ENCODE measurements at places on chromosomes 7 and 10.

DNA sequence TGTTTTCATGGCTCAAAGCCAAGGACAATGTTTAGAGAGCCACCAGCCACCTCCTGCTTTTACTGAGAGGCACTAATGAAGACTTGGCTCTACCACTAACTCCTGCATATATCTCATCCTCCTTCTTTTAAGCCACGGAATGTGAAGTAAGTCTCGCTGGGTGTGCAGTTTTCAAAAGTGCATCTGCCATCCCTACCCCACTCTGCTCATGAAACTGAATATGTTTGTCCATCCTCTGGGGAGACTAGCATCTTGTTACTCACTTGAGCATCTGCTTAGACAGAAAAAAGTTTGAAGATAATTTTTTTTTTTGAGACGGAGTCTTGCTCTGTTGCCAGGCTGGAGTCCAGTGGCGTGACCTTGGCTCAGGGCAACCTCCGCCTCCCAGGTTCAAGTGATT, 40.8 kb downstream of the EPDR1 start:
- no peak for DNase-seq

GRCh38 chr10:127832501-127832900, 60.2 kb downstream of the CLRN3 start:
- no peak for DNase-seq

GRCh38 chr10:60024506-60024905, 118.2 kb upstream of the CCDC6 start:
- no peak for DNase-seq

GRCh38 chr7:158727690-158728089, 23.1 kb upstream of the NCAPG2 start:
- DNase-seq: no peak

GRCh38 chr10:89129911-89130310, 77.2 kb downstream of the CH25H start:
- DNase-seq: peak; percentile 91

DNA sequence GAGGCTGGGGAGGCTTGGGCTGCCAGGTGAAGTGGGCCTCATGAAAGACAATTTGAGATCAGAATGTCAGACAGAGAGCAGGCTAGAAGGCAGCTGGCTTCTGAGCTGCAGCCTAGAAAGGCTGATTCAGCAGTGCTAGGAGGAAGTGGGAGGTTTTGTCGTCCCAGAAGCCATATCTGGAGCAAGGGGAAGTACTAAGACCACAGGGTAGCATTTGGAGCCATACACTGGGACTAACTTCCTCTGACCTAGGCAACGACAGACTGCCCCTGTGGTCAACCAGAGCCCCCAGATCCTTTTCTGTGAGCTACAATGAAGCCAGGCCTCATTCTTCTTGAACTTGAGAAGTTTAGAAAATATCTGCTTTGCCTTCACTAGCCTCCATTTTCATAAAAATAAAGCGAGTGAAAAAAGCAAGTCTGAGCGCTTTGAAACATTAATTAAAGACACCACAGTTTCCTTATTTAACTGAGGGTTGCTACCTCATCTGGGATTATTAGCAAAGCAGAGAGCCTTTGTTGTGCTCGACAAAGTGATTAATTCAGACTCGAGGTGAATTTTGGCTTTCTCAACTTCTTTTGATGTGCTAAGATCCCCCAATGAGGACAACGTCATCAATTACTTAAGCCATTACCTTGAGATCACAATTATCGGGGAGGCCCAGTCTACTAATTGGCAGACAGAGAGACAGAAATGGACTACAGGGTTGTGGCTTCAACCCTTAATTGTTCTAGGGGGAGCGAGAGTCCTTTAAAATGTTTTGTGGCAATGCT, 26.6 kb downstream of the TBXAS1 start:
- DNase-seq: no peak

- no peak for DNase-seq
Observed at GRCh38 chr10:114195079-114195478, 15.9 kb downstream of the TDRD1 start.

- DNase-seq: no peak
Observed at GRCh38 chr10:62511656-62512055, 137.5 kb downstream of the ZNF365 start.

GRCh38 chr10:119703903-119704508, 21.8 kb upstream of the INPP5F start:
- no peak for DNase-seq

DNA sequence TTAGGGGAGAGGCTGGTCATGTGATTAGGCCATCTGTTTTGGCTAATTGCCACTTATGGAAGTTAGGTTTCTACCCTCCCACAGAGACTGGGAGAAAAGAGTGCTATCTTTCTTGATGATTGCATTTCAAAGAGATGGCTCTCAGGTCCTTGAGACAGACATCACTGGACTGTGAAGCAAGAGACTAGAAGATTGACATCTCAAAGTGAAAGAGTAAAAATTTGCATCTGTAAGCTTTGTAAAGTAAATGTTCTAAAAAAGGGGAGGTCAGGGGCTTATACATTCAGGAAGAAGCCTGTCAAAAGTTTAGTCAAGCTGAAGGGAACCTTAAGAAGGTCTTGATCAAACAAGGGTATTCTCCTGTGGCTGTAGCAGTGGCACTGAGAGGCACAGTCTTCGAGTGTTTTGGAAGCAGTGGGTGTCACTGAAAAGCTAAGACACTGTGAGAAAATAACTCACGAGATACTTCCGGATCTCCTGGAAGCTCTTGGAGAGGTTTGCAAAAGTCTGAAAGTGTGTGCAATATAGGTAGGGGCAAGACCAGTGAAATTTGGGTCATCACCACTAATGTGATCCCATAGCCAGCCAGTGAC, 342.1 kb downstream of the PHF14 start:
- DNase-seq: no peak

DNA sequence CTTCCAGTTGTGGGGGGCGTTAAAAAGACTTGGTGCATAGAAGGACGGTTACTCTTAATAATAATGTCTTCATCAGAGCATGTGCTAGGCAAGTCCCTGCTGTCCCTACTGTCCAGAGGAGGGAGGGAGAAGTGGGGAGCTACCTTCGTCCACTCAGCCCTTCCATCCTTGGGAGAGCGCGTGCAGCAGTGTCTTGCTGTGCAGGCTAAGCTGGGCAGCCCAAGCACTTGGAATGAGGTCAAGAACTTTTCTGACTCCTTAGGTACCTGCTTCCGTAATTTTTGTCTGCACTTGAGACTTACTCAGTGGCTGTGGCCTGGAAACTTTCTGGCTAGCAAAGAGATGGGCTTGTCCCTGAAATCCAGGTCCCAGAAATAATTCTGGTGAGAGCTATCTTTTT, 265.9 kb upstream of the SORCS1 start:
- no peak for DNase-seq

DNA sequence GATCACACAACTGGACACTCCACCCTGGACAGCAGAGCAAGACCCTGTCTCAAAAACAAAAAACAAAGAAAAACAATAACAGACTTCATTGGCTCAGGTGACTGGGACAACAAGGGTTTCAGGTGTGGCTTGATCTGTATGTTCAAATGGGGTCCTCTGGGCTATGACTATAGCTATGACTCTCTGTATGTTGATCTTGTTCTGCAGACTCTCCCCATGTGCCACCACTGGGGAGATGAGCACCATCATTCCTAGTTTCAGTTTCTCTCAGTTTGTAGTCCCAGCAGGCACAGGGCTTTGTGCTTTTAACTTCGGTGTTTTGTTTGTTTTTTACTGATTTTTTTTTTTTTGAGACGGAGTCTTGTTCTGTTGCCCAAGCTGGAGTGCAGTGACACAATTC, 53.8 kb downstream of the SUFU start:
- DNase-seq: no peak

DNA sequence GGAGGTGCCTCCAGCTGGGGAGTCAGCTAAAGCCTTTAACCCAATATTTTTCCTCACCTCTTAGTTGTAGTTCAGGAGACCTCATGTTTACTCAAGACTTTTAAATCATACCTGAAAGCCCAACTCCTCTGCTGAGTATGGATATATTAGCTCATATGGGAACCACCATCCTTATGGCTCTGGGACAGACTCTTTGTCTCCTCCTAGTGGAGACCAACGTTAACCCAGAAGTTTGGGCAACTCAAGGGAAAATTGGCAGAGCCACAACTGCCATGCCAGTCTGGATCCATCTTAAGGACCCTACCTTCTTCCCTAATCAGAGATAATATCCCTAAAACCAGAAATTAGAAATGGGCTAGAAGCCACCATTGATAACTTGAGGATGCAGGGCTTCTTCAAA, 80.8 kb downstream of the TMEM106B start:
- no peak for DNase-seq

DNA sequence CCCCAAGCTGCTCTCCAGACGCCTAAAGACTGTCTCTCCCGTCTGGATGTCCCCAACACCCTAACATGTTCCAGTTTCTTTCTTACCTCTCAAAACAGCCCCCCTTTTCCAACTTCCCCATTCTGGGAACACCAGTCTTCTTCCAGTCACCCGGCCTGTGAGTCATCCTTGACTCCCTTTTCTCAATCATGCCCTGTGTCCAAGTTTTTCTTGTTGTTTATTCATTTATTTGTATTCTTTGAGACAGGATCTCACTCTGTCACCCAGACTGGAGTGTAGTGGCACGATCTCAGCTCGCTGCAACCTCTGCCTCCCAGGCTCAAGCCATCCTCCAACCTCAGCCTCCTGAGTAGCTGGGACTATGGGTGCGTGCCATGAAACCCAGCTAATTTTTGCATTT, 15.6 kb downstream of the SNX10 start:
- no peak for DNase-seq

DNA sequence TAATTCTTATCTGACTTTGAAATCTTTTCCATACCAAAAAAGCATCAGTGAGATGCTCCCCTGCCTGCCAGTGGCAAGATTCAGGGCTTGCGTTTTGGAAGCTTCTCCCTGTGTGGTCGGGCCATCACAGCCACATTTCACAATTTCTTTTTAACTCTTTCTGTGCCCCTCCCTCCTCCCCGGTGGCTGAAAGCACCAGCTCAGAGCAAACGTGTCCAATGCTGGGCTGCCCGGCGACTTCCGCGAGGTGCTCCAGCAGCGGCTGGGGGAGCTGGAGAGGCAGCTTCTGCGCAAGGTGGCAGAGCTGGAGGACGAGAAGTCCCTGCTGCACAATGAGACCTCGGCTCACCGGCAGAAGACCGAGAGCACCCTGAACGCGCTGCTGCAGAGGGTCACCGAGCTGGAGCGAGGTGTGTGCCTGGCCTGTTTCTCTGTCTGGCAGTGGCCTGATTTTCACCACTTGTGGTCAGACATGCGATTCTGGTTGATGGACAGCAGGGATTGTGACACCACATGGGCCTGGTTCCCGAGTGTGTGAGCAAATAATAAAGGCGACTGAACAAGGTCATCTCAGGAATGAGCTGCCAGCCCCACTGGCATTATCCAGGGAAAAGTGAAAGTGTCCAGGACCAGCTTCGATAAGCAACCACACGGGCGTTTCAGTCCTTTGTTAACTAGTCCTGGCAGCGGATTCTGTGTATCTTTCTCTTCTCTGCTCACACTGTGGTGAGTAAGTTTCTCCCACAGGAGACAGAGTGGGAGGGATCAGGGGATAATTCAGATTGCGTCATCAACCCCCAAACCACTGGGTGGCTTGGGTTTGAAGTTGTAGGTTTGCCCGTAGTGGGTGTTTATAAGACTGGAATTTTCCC, 2.6 kb downstream of the NPTX2 start:
- DNase-seq: peak; percentile 36

DNA sequence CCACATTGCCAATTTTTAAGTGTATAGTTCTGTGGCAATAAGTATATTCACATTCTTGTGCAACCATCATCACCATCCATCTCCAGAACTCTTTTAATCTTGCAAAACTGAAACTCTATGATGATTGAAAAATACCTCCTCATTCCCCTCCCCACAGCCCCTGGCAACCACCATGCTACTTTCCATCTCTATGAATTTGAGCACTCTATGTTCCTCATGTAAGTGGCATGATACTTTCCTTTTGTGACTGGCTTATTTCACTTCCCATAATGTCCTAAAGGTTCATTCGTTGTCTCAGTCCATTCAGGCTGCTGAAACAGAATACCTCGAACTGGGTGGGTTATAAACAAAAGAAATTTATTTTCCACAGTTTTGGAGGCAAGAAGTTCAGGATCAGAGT, 23.4 kb upstream of the EGR2 start:
- DNase-seq: no peak

GRCh38 chr10:80415734-80416478, 7.6 kb downstream of the PRXL2A start:
- no peak for DNase-seq

All from fibroblast of upper back skin (primary cell).